ENCODE measurements at places on chromosomes 4 and X.

- no peak for DNase-seq
Measured at GRCh38 chr4:52266537-52267137, 215.5 kb downstream of the SPATA18 start.

- no peak for DNase-seq
Measured at GRCh38 chrX:108304757-108305156, 133.5 kb downstream of the COL4A6 start.

GRCh38 chr4:23058165-23058776 is 365.5 kb downstream of the GBA3 start:
- no peak for DNase-seq

DNA sequence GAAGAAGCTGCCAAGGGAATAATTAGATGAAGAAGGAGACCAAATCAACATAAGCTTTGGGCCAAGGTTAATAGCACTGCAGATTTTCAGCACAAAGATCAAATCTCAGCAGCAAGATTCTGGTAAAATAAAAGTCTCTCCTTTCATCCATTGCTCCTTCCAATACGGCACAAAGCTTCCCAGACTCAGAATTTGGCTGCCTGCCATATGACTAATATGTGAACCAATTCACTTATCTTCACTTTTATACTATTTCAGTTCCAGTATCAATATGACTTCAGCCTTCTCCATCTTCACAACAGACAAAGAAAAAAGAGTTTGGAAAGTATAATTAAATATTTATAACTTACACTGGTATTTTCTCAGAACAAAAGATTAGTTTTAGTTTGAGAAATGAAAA is 978.3 kb upstream of the GRID2 start:
- no peak for DNase-seq
